ENCODE measurements at places on chromosomes 12 and 14.

GRCh38 chr12:124842800-124843510 is 20.7 kb downstream of the SCARB1 start:
- no peak for DNase-seq

DNA sequence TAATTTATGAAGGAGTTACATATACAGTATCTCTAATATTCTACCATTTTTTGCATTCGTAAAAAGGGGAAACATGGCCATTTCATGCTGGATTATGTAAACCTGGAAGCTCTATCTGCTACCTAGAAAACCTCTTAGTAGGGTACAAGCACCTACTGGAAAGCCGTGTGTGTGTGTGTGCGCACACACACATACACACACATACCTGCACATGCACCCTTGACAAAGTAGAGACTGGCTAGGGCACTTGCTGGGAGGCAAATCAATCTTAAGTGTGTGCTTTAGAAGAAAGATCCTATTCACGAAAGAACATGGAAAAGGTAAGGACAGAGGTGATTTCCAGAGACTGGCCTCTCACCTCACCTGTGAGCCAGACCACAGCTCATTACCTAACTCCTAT is 190.8 kb downstream of the SLC5A8 start:
- DNase-seq = no peak

- DNase-seq = no peak
Measured at GRCh38 chr12:30725739-30726138, 29.0 kb downstream of the CAPRIN2 start.

GRCh38 chr12:33223956-33224355 is 215.7 kb downstream of the SYT10 start:
- no peak for DNase-seq

DNA sequence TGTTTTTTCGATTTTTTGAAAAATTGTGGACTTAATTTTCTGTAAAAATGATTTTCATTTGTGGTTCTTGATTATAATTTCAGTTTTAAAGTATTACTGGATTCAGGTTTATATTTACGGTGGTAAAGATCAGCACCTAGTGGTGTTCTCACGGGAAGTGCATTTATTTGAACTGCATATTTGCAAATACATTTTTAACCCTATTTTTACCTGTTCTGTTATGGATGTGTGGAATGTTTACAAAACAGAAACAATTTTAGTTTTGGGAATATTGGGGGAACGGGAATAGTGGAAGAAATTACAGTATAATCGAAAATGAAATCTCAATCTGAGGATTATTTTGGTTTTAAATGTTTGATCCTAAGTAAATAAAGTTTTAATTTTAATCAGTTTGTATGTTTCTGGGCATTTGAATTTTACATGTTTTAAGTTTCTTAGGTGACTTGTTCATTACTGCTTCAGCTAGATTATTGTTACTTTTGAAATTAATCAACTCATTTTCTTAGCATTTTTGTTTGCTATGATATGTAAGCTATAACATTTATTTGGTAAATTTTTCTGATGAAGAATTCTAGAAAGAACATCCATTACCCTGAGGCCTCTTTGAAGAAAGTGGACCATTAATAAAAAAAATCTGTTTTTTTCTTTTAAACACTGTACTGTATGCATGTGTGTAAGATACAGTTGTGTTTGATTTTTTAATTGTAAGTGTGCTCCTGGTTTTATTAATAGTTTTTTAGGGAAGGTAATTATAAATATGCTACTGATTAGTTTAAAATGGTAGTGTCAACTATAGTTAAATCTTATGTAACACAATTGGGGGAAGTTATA is 942 bp downstream of the ATF7IP start:
- no peak for DNase-seq

GRCh38 chr12:14460212-14460841 is 94.8 kb downstream of the ATF7IP start:
- no peak for DNase-seq

DNA sequence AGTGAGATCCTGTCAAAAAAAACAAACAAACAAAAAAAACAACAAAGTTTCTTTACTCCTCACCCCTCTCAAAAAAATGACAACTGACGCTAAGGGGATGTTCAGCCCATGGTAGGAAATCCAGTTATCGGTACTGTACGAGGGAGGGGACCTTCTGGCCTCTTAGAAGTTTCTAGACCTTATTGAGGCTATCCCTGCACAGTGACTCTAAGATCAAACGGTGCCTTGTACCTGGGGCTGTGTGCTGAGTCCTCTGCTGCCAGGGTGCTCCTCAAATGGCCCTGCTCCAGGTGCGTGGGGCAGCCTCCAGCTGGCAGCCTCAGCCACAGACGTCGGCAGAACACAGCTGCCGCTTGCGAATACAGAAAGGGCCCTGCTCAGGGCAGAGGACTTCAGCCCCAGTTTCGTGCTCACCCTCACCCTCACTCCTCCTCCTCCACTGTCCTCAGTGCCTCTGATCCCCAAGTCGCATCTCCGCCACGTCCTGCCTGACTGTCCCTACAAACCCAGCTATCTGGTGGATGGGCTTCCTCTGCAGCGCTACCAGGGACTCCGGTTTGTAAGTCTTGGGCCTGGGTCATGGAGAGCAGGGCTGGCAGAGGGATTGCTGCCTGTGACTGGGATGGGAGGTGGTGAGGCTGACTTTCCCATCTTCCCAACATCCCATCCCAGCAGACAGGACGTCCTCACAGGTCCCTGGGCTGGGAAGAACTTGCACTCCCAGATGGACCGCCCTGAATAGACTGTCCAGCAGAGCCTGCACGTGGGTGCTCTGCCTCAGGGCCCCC is 90.9 kb downstream of the B4GALNT3 start:
- no peak for DNase-seq

DNA sequence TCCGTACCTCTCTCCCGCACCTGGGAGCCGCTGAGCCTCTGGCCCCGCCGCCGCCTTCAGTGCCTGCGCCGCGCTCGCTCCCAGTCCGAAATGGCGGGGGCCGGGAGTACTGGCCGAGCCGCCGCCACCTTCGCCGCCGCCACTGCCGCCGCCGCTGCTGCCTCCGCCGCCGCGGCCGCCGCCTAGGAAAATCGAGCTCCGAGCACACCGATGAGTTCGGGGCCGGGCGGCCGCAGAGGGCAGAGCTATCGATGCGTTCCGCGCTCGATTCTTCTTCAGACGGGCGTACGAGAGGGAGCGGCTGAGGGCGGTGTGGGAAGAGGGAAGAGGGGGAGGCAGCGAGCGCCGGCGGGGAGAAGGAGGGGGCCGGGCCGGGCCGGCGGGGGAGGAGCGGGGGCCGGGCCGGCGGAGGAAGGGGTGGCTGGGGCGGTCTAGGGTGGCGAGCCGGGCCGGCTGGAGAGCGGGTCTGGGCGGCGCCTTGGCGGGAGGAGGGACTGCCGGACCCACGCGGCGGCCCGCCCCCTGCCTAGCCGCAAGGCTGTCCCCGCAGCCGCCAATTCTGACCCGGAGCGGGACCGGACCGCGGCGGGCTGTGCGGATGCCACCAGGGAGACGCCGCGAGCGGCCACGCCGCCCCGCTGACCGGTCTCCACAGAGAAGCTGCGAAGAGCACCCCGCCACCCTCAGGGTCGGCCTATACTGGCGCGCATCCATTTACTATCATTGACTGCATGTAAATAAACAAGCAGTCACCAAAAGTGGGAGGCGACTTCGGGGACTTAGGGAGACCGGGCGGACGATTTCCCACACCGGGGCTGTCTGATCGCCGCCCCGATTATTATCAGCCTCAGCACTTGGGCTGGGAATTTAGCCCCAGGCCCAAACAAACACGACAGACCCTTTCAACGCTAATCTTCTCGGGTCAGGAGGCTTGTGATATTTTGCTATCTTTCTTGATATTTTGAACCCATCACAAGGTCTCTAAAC is at the start of gene KRAS:
TSS of gene KRAS (minus strand) at position 186 of the 987 bp plus-strand sequence.
- peak; percentile 93 for DNase-seq

DNA sequence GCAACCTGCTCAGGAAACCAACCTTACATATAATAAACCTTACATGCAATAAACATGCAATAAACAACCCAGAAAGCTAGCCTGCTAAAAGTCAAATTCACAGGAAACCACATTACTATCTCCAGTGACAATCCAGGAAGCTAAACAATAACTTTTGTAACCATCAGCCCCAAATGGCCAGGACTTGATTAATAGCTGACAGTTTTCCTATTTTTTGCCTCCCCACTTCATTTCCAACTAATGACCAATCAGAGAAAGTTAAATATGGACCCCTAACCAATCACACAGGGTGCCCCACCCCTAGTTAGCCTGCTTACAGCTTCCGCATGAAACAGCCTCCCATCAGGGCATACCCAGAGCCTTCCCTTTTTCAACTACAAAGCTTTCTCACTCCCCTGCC is 152.2 kb upstream of the LMNTD1 start:
- no peak for DNase-seq

DNA sequence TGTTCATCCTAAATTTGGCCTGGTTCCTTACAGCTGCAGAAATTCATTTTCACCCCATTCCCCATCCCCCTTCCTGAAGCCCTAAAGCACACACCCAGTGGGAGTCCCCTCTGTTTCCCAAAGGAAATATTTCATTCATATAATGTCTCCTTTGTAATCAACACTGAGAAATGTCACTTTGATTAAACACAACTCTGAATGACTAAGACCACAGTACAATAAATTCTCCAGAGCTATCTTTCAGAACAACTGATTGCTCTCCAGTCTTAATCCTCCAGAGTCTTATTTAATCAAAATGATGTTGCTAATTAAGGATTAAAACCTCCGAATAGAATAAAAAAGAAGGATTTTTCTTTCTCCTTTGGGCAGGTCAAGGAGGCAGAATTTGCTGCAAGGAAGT is 6.4 kb downstream of the SLC15A5 start:
- no peak for DNase-seq

GRCh38 chr12:62930546-62931425 is 4.2 kb downstream of the PPM1H start:
- no peak for DNase-seq

DNA sequence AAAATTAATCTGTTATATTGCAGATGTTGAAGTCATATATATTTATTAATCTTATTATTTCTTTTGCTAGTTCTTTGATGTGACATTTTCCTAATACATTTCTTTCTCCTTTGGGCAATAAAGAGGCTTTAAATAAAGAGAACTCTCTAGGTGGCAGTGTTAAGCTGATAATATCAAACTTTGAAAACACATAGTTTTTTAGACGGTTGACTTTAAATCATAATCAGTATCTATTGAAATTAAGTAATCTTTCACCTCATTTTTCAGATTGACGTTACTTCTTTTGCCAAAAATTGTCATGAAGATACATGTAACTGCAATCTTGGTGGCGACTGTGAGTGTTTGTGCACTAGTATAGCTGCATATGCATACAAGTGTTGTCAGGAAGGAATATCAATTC is 130.8 kb upstream of the PTPRQ start:
- no peak for DNase-seq

- no peak for DNase-seq
Measured at GRCh38 chr12:43148691-43149090, 403.3 kb downstream of the ADAMTS20 start.
